Stimulated activated CD4-positive, alpha-beta T cell treated with anti-CD3 and anti-CD28 coated beads, Interleukin-2, amount 100 ng/mL, for 48 hours (primary cell): ENCODE measurements at places on chromosomes 2 and 18.

DNA sequence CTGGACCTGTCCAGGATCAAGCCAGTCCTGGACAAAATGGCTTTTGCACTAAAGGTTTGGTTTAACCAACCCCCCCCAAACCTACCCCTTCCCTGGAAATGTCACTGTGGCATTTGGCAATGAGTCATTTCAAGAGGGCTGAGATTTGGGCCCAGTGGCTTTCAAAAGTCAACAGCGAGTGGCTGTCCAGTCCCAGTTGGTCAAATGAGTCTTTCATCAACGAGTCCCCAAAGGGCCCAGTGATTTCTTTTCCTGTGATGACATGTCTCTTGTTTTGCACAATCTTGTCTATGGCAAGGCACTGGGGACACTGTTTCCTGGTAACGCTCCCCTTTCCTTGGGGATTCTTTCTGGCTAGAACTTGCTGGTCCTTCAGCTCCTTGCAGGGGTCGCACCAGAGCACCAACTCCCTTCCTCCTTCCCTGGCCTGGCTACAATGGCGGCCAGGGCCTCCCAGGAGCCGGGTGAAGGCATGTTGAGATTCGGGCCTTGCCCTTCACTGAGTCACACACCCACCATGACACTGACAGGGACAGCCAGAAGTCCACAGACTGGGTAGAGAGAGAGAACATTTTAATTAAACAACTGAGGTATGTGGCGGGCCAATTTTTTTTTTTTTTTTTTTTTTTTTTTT is 87.2 kb downstream of the SMAD7 start:
- no peak for DNase-seq

DNA sequence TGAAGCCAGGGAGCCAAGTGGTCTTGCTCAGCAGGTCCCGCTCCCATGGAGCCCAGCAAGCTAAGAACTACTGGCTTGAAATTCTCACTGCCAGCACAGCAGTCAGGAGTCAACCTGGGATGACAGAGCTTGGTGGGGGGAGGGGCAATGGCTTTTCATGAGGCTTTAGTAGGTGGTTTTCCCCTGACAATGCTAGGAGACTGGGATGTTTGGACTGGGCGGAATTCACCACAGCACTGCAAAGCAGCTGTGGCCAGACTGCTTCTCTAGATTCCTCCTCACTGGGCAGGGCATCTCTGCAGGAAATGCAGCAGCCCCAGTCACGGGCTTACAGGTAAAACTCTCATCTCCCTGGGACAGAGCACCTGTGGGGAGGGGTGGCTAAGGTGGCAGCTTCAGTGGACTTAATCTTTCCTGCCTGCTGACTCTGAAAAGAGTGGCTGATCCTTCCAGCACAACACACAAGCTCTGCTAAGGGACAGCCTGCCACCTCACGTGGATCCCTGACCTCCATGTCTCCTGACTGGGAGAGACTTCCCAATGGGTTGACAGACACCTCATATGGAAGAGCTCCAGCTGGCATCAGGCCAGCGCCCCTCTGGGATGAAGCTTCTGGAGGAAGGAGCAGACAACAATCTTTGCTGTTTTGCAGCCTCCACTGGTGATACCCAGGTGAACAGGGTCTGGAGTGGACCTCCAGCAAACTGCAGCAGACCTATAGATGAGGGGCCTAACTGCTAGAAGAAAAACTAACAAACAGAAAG is 349.7 kb upstream of the ST6GAL2 start:
- DNase-seq = no peak

DNA sequence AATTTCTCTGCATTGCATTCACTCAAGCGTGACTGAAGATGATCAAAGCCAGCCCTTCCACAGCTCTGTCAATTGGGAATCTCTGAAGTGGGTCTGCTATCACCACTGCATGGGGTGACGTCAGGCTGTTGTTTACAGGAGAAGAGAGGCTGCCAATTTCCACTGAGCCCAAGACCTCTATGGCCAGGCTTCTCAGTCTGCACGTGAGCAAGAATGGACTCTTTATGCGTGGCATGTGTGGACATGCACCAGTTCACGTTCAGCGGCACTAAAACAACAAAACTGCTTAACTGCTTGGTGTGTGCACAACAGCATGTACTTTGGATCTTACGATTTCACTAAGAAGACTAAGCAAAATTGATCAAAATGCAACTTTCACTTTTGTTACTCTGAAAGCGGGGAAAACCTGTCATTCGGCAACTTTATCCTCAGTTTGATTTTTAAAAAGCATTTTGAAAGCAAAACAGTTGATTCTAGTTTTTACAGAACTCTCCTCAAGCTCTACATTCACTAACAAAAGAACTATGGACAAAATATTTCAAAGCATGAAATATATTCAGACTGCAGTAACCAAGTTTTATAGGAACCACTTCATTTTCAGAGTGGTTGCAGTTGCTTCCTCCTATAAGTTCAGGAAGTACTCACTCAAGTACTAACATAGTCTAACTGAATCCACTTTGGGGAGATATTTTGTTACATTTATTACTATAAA is 77.0 kb upstream of the SERTAD2 start:
- peak; percentile 18 for DNase-seq

DNA sequence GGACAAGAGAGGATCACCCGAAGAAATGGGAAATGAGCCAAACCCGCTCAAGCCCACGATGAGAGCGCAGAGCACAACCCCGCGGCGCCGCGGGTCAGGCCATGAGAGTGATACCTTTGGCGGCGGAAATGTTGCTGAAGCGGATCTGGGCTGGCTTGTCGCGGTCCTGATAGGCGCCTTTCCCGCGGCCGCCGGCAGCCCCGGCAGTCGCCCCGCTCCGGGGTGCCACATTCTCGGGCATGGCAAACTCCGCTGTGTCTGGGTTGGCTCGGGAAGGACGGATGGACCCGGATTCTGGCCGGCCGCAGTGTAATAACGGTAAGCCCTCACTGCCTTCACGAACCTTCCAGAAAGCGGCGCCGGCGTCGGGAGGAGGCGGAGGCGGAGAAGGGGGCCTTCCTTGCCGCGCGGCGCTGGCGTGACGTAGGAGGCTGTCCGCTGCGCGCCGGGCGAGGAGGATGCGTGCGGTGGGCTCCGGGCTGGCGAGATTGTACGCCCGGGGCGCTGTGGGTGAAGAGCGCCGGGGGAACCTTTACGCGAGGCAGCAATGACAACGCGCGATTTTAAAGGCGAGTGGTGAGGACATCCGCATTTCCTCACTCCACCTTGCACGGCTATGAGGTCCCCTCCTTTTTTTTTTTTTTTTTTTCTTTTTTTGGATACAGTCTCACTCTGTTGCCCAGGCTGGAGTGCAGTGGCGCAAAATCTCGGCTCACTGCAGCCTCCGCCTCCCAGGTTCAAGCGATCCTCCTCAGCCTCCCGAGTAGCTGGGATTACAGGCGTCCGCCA is at the start of gene CCT4:
Gene CCT4, minus strand, starts transcription at position 390 of the 789 bp plus-strand sequence. Its CDS starts 149 bp downstream, at position 241.
- peak; percentile 92 for DNase-seq

- DNase-seq = no peak
Observed at GRCh38 chr18:56851774-56852173, 200.6 kb downstream of the WDR7 start.

DNA sequence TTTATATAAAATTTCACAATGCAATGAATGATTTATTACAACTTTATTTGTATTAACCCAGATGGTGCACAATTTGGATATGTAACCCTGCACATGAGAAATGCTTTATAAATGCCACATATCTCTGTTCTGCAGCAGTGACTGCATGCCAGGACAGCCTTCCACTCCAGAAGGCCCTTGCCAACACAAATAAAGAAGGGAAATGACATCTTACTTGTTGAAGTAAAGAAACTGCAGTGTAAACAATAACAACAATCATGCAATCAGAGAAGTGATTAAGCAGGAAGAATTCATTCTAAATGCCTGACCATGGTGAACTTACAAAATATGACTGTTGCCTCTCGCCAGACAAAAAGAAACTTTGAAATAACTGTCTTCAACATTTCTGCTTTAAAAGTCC is 129.9 kb upstream of the CHST9 start:
- DNase-seq = no peak

- DNase-seq = no peak
Observed at GRCh38 chr2:78941751-78942150, 83.8 kb upstream of the REG3G start.

GRCh38 chr18:6659963-6660725 is 69.4 kb upstream of the ARHGAP28 start:
- no peak for DNase-seq

DNA sequence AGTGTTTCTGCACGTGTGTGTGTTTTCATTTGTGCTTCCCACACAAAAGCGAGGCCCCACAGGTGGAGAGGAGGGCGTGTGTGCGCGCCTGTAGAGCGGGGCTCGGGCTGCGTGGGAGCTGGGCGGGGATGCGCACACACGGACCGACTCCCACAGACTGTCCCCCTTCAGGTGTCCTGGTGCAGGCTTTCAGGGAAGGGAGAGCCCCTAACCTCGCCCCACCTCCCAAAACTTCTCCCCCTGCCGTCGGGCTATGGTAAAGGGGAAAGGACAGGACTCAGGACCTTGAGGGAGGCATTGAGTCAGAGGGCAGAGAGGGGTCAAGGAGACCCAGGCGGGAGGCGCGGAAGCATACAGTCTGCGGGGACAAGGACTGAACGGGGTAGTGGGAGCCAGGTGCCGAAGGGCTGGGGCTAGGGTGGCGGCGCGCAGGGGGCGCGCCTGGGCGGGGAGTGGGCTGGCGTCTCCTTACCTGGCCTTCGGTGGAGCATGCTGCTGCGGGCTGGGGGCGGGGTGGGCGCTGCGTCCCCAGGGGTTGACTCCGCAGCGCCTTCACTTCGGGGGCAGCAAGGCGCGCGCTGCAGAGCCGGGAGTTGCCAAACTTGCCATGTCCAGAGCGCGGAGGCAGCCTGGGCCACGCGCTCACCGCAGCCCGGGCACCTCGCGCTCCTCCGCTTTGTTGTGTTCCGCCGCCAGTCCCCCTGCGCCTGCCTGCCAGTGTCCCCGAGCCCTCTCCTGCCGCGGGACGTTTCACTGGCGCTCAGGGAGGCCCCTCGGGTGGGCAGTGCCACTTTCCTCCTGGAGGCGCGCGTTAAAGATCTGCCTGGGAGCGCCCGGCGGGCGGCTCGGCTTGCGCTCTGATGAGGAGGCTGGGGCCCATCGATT is 302.0 kb downstream of the NCKAP5 start:
- DNase-seq = no peak

DNA sequence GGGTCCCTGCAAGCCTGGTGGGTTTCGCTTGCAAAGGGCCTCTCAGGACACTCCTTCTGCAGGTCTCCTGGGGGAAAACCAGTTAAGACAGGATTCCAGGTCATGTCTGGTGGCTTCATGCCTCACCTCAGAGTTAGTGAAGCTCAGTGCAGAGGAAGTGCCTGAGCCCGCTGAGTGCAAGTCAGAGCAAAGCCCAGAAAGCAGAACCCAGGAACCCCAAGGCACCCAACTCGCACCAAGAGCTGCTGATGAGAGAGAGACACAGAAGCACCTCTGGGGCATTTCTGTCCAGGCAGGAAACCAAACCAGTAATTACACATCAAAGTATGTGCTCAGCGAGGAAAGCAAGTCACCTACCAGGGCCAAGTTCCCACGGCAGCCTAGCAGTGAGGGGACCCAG is 78.4 kb downstream of the ARHGEF4 start:
- no peak for DNase-seq

DNA sequence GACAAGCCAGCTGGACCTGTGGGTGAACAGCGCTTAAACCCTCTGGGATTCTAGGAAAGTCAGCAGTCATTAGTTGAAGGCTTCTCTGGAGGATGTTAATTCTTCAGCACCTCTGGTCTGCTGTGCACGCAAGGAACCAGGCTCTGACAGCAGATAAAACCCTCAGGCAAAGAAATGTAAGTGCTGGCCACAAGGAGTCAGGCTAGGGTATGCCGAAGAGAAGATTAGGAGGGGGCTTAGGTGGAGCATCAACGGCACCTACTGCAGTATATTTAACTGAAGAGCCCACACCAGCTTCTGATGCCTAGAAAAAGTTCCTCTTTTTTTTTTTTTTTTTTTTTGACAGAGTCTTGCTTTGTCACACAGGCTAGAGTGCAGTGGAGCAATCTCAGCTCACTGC is 304.2 kb upstream of the MC4R start:
- DNase-seq = no peak

GRCh38 chr2:134031539-134031938 is 222.3 kb upstream of the MGAT5 start:
- no peak for DNase-seq
